Stimulated activated CD8-positive, alpha-beta memory T cell treated with anti-CD3 and anti-CD28 coated beads, Interleukin-4, amount 100 ng/mL, for 1 hour (primary cell): ENCODE measurements at places on chromosomes 6 and 20.

DNA sequence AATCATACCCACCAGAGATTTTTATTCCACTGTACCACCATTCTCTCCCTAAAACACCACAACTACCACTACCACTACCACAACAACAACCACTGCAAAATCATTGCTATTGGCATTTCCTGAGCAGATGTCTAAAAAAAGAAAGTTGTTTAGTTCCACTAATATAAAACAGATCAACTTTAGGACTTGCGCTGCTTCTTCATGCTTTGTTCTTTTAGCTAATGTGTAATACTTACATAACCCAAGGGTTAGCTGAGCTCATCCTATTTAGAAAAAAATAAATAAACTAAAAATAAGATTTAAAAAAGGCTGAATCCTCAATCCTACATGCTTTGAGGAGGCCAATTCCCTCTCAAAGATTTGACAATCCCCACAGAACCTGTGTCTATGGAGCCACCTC lies 11.4 kb downstream of the IYD start:
- no peak for DNase-seq

DNA sequence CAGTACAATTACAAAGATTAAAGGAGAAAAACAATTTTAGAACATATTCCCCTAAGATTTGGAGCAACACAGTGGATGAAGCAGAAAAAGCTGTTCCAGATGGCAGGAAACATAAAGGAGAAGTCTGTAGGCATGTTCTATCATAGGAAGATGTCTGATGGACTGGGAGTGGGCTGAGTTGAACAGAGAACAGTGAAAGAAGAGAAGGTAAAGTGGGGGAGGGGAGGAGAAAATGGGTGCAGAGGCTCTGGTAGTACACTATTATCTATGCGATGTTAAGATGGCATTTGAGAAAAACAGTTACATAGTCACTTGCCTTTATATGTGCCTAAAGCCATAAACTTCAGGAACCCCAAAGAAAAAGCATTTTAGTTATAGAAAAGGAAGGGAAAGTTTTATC lies 4.2 kb upstream of the PHIP start:
- DNase-seq: no peak

- no peak for DNase-seq
Measured at GRCh38 chr6:83155794-83156193, 37.3 kb downstream of the PGM3 start.

GRCh38 chr6:169047345-169047744 lies 206.3 kb downstream of the THBS2 start:
- DNase-seq: no peak

GRCh38 chr6:104656235-104656634 lies 203.5 kb downstream of the HACE1 start:
- DNase-seq: no peak

GRCh38 chr6:4805553-4806336 lies 29.5 kb downstream of the CDYL start:
- DNase-seq: no peak

GRCh38 chr6:43325876-43326275 lies 17.2 kb upstream of the CRIP3 start:
- no peak for DNase-seq

GRCh38 chr6:37059344-37060194 lies 54.1 kb downstream of the FGD2 start:
- DNase-seq: no peak

DNA sequence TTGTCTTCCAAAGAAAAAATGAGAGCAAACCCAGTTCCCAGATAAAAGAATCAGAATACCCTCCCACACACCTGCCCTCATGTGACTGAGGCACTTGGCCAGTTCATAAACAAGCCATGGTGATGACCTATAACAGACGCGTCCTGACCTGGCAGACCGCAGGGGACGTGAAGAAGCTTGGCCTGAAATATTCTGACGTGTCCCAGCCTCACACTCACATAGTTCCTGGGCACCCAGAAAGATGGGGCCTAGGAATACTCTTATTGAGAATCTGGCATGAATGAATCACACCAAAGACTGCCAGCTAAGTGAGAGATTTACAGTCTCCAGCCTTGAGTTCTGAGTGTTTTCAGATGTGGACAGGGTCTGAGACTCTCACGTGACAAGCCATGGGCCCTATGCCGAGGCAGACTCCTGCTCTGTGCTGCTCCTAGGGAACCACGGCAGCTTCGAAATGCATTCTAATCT lies 17.2 kb upstream of the MAP3K4 start:
- no peak for DNase-seq

- no peak for DNase-seq
Measured at GRCh38 chr6:96990462-96990861, 65.9 kb downstream of the KLHL32 start.
